ENCODE measurements at places on chromosomes 13 and 19. TPM values are rescaled to one million over a fixed set of nuclear protein-coding genes. Genes with fewer than 3 reads are reported as not detected.

Gene RNF225
- 0.58 TPM for total RNA-seq

Gene ZNF429
- total RNA-seq, result 2.4 TPM

Gene IZUMO4
- 1.1 TPM for total RNA-seq

Gene LRG1
- total RNA-seq, result 0.31 TPM

Gene NRTN
- 0.30 TPM for total RNA-seq

Gene ZNF134
- 12.3 TPM for total RNA-seq

Gene PPP1R37
- total RNA-seq, result 28.5 TPM

Gene GARIN5A
- 0.62 TPM for total RNA-seq

Gene PTPRH
- 1.00 TPM for total RNA-seq

Gene ZNF845
- total RNA-seq, result 4.6 TPM

Gene IZUMO2
- not detected for total RNA-seq

Gene PDE4A
- total RNA-seq, result 10.0 TPM

Gene ZNF729
- total RNA-seq, result not detected

Gene ZNF555
- total RNA-seq, result 5.4 TPM

Gene ATXN8OS
- total RNA-seq, result not detected

Gene HIPK4
- total RNA-seq, result not detected

Gene OR7G1
- not detected for total RNA-seq

Gene ERICH6B
- total RNA-seq, result not detected

Gene TPTE2
- total RNA-seq, result not detected

Gene USHBP1
- 19.4 TPM for total RNA-seq

Gene CGB2
- not detected for total RNA-seq

Gene ATP8A2
- 0.49 TPM for total RNA-seq

Gene METTL21C
- not detected for total RNA-seq

Gene KIR2DL4
- total RNA-seq, result not detected

Gene TMEM272
- total RNA-seq, result not detected

Gene SIGLEC5
- not detected for total RNA-seq

Gene CYP2A7
- total RNA-seq, result not detected

Gene SKA3
- 28.7 TPM for total RNA-seq

Gene KIR3DL2
- not detected for total RNA-seq

Gene C19orf53
- 126 TPM for total RNA-seq

Data from endothelial cell of umbilical vein (primary cell).